ENCODE measurements at places on chromosomes 1 and 21.

GRCh38 chr21:32035617-32036016, 162.8 kb downstream of the HUNK start:
- no peak for DNase-seq

- DNase-seq: no peak
Measured at GRCh38 chr1:55579332-55580001, 364.3 kb upstream of the USP24 start.

DNA sequence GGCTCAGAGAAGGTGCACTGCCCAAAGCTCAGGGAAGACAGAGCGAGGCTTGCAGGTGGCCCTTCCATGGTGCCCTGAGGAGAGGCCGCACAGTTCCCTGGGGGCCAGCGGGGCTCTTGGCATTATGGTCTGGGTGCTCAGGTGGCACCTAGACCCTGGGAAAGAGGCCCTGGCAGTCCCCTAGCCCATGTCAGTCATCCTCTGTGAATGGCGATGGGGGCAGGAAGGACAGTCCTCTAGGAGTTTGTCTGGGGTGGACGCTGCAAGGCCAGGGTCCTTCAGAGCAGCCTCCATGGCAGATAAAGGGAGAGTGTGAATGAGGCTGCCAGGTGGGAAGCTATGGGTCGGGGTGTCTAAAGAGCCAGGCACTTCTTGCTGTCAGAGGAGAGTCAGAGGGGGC, 345.9 kb upstream of the VAMP3 start:
- DNase-seq: no peak

DNA sequence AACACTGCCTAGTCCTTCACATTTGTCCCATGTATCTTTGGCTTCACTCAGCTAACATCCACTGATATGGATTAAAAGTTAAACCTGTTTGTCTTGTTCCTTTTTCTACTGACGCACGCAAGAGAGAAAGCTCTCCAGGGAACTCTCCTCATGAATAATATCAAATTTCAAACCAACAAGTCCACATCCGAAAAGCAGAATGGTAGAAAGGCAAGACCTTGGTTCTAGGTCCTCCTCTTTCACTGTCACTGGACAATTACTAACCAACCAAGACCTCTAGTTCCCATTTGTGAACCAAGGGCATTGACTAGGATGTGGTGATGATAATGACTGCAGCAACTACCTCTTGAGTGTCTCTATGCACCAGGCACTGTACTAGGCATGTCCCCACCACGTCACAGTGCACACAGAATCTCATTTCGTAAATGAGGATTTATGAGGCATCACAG, 8.4 kb downstream of the PLPP3 start:
- no peak for DNase-seq

GRCh38 chr1:93221913-93222312, 41.4 kb downstream of the CCDC18 start:
- no peak for DNase-seq

GRCh38 chr1:200115532-200115931, 88.0 kb downstream of the NR5A2 start:
- no peak for DNase-seq
